ENCODE measurements at places on chromosomes 11 and 22. TPM values are rescaled to one million over a fixed set of nuclear protein-coding genes. Genes with fewer than 3 reads are reported as not detected.

Gene ART1
- polyA plus RNA-seq = not detected

Gene FAM180B
- polyA plus RNA-seq = not detected

Gene SCO2
- polyA plus RNA-seq = 14.8 TPM

Gene ST14
- 2.8 TPM for polyA plus RNA-seq

Gene ZNF70
- 0.29 TPM for polyA plus RNA-seq

Gene SMIM35
- 0.49 TPM for polyA plus RNA-seq

Gene PRG3
- not detected for polyA plus RNA-seq

Gene AP5B1
- polyA plus RNA-seq = 20.8 TPM

Gene LRRC56
- polyA plus RNA-seq = 0.89 TPM

Gene MYO7A
- not detected for polyA plus RNA-seq

Gene LSP1
- 437 TPM for polyA plus RNA-seq

Gene MS4A6E
- polyA plus RNA-seq = not detected

Gene C22orf31
- not detected for polyA plus RNA-seq

Gene TEX12
- 0.78 TPM for polyA plus RNA-seq

Gene CHORDC1
- polyA plus RNA-seq = 30.9 TPM

Gene CD6
- polyA plus RNA-seq = 19.1 TPM

Gene GRK3
- 0.14 TPM for polyA plus RNA-seq

Gene KRTAP5-7
- not detected for polyA plus RNA-seq

Measured in immature natural killer cell (primary cell).